Stimulated activated CD4-positive, alpha-beta T cell treated with anti-CD3 and anti-CD28 coated beads, TNF-alpha, amount 100 ng/mL, for 48 hours (primary cell): ENCODE measurements at places on chromosomes 11 and 22.

GRCh38 chr11:125102510-125102909 is 8.9 kb downstream of the TMEM218 start:
- no peak for DNase-seq

DNA sequence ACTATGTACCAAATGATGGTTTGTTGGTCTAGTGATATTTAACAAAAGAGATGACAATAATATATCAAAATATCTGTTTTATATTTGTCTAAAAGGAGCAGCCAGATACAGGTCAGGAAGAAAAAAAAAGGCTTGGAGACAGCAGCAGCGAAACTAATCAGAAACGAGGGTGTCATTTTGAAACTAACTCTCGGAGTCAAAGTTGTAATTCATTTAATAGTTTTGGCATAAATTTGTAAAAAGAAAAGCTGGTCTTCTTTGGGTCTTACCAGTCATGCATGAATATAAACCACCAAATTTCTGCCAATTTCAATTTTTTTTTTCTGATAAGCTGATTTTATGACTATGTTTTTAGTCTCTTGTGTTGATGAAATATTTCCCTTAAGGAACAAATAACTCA is 25.5 kb downstream of the NPAT start:
- DNase-seq = no peak

DNA sequence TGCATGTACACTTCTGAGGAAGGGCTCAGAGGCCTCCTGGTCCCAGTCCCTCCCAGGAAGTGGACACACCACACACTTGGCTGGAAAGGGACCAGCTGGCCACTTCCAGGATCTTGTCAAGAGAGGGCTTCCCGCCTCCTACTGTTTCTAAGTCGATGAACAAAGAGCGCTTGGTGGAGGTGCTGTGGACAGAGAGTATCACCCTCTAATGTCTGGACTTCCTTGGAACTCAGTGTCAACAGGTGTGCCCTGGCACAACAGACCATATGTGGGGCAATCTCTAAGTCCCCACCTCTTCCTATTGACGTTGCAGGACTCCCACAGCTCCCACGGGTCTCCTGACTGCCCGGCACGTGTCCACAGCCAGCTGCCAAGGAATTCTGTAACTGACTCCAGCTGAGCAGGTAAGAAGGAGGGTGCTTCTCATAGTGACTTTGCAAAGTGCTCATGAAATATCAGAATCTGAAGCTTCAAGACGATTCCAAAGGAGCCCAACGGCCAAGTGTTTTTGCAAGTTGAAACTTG is 16.1 kb downstream of the POU2AF1 start:
- no peak for DNase-seq

DNA sequence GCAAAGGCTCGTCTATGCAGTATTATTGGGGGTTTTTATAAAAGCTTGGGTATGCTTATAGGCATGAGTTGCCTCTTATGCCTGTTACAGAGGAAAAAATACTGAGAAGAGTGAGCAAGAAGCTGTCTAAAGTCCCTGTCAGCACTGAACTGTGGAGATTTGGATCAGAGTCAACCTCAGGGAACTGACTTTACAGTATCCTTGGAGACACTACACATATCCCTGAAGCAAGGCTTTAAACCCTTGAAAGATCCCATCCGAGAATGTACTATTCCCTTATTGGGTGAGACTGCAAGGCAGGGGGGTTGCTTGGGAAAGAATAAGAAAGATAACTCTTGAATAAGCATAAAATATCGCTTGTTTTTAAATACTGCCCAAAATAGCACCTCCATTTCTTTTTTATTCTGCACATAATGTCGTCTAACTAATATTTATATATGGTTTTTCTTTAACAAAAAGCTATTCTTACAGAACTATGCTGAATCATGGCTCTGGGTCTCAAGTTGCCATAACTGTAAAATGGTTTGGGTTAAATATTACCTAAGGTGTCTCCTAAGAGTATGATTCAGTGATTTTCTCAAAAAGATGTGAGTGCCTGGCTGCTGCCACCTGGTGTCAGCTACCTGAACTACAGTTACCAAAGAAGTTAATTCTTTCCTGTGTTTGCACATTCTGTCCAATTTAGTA is 1062.8 kb downstream of the DLG2 start:
- no peak for DNase-seq

DNA sequence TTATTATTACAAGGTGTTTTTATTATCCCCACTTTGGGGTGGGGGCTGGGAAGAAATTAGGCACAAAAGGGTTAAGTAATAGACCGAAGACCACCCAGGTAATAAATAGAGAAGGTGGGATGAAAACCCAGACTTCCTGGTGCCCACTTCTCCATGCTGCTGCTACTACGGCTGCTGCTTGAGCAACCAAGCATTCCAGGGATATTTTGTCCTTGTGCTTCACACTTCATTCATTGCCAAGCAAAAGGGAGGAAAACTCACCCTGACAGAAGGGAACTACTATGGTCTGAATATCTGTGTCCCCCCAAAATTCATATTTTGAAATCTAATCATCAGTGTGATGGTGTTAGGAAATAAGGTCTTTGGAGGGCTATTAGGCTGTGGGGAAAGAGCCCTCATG is 470.9 kb upstream of the API5 start:
- DNase-seq = no peak

GRCh38 chr11:29773656-29774264 is 243.1 kb downstream of the KCNA4 start:
- no peak for DNase-seq

DNA sequence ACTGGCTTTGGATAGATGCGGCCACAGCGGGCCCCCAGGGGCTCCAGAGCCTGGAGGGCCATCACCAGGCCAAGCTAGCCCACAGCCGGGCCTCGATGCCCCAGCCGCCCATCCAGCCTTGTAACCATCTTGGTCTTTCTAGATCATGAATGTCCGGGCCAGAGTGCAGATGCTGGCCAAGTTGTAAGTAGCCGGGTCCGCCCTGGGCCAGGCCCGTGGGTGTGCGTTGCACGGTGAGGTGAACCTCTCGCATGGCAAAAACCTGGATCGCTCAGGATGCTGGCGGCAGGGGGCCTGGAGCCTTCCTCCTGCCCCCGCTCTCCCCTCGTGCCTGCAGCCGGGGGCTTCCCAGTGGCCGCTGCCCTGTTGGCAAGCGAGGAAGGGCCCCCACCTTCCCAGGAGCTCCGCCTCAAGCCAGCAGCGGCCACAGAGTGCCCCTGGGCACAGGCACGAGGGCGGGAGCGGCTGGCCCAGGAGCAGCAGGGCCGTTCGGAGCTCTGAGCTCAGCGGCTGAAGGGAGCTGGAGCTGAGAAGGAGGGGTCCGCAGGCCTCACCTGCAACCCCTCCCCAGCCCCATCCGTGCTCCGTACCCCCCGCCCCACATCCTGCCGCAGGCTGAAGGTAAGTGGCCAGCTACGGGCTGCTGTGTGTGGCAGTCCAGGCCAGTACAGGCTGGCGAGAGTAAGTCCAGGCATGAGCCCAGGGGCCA is 10.9 kb upstream of the MRPL23 start:
- no peak for DNase-seq

DNA sequence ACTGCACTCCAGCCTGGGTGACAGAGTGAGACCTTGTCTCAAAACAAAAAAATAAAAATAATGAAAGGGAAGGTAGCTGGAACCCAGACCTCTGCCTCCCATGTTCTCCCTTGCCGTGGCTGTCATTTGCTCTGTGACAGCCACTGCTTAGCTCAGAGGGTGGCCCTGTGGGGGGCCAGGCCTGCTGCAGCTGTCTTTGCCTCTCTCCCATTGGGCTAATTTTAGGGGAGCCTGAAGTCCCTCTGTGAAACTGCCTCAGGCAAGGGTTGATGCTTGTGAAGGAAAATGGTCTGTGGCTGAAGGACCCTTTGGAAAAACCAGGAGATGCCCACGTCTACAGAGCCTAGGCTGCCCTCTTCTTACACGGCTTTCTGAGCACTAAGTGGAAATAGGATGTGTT is 42.9 kb downstream of the C11orf91 start:
- no peak for DNase-seq

GRCh38 chr22:47388331-47388730 is 625.9 kb downstream of the TBC1D22A start:
- no peak for DNase-seq

- DNase-seq = no peak
Observed at GRCh38 chr11:23288003-23288783, 427.9 kb upstream of the CCDC179 start.

GRCh38 chr22:35056486-35056885 is 9.5 kb upstream of the ISX start:
- no peak for DNase-seq

GRCh38 chr11:112219476-112220232 is 6.6 kb upstream of the PTS start:
- no peak for DNase-seq

- DNase-seq = no peak
Observed at GRCh38 chr11:46020084-46020599, 97.7 kb downstream of the LARGE2 start.
